Adrenal gland (tissue), 19 donors: ENCODE measurements at places on chromosomes 13 and 19. TPM values are rescaled to one million over a fixed set of nuclear protein-coding genes. Genes with fewer than 3 reads are reported as not detected.

DNA sequence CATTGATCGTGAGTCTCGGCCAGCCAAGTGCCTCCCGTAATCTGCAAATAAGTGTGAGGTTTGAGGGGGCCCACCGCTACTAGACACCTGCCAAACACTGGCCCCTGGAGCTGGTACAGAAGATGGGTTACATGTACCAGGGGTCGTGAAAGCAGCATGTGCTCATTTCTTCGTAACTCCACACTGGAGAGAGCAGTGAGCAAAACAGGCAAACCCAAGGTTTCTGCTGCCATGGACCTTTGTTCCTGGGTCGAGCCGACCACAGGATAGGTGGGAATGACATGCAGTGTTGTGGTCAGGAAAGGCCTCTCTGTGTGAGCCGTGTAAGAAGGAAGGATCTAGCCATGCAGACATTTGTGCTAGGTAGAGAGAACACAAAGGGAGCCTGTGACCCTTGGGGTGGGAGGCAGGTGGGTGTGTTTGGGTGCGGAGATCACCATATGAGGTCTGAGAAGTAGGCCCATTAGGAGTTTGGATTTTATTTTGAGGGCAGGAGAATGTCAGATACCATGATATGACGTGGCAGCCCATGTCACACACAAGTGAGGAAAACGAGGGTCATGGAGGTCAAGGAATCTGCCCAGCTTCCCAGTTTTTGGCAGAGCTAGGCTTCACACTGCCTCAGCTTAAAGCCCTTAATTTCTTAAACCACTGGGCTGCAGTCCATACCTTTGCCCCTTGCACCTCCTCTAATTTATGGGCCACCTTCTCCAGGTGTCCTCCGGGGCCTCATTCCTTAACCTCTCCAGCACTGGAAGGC, 919 bp downstream of the GTF3A start:
- DNase-seq: no peak

DNA sequence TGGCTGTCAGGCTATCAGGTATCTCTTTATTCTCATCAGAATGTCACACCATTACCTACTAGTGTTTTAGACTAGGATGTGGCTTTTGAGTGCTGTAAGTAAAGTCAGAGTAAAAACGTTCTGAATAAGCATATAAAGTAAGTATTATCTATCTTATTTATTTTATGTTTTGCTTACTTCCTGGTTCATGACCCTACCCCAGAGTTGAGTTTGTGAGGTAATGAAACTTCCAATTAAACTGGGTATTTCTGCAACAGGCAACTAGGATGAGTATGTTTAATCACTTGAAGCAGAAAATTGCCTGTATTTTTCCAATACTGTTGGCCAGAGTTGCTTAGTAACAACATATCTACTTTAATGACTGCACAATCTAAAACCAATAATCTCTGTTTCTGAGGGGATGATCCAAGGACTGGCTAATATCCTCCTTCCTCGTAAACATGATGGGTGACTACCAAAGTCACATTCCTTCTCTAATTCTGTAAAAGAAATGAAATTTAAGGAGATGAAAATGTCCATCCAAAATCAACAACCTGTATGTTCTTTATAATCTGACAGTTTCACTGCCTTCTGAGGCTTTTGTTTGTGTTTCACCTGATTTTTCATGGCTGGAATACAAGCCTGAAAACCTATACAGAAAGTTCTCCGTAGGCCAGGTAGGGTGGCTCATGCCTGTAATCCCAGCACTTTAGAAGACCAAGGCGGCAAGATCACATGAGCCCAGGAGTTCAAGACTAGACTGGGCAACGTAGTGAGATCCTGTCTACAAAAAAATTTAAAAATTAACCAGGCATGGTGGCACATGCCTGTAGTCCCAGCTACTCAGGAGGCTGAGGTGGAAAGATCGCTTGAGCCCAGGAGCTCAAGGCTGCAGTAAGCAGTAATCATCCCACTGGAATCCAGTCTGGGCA, 83.1 kb downstream of the ABCC4 start:
- DNase-seq: no peak

- DNase-seq: peak; percentile 90
Observed at GRCh38 chr19:17488593-17489391, 18.5 kb downstream of the SLC27A1 start.

RPS5 gene
- 1,020 TPM for total RNA-seq

- no peak for DNase-seq
Observed at GRCh38 chr13:44796597-44797490, 192.4 kb downstream of the NUFIP1 start.

DNA sequence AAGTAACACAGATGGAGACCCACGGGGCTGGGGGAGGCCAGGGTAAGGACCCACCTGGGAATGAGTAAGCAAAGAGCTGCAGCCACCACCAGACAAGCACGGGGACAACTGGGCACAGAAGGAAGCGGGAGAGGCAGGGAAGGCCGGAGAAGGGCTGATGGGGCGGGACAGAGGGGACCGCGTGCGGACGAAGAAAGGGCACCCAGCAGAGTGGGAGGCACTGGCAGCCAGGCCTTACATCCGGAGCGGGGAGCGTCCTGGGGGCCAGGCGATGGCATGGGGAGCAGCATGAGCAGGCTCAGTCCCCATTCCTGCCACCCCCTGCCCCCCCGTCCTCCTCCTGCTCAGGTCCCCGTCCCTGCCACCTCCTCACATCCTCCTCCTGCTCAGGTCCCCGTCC, 3.0 kb downstream of the PROZ start:
- no peak for DNase-seq

GPR183 gene
- 7.2 TPM for total RNA-seq

GRCh38 chr13:36673838-36674326, at the start of gene SERTM1:
Gene SERTM1, plus strand, starts transcription at chr13:36674020. Its CDS starts 21,059 bp downstream, at chr13:36695079.
- no peak for DNase-seq

FGF22 gene
- total RNA-seq: 0.28 TPM

ZNF43 gene
- total RNA-seq: 18.3 TPM

DNA sequence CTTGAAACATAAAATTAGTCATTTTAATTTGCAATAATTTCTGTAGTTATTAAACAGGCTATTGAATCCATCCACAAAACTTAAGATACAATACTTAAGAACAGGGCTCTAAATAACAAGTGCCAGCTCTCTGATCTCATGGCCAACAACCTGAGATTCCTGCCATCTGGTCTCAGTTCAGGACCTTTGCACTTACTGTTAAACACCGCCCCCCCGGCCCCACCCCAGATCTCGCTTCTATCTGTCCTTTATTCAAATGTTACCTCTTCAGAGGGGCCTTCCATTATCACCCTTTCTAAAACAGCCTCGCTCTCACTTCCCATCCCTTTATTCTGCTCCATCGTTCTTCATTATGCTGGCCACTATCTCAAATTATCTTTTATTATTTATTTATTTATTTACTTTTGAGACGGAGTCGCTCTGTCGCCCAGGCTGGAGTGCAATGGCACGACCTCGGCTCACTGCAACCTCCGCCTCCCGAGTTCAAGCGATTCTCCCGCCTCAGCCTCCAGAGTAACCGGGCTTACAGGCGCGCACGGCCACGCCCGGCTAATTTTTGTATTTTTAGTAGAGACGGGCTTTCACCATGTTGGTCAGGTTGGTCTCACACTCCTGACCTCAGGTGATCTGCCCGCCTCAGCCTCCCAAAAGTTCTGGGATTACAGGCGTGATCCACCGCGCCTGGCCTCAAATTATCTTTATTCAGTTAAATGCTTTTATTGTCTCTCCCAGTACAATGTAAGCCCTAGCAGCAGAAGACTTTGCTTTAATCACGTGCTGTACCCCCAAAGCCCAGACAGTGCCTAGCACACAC, 838 bp upstream of the SNRNP70 start:
- DNase-seq: no peak

DNA sequence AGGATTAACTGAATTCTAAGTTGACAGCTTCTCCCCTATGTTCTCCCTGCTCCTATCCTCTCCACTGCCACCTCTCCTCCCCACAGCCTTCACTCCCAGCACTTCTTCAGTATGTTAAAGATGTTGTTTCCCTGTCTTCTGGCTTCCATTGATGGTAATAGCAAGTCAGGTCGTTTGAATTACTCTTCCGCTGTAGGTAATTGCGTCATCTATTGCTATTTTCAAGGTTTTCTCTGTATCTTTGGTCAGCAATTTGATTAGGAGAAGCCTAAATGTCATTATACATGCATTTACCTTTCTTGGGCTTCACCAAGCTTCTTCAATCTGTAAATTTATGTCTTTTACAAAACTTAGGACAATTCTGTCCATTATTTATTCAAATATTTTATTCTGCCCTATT, 377.3 kb upstream of the KLF12 start:
- no peak for DNase-seq

- no peak for DNase-seq
Observed at GRCh38 chr19:19021115-19021514, 12.2 kb downstream of the SUGP2 start.

- peak; percentile 38 for DNase-seq
Observed at GRCh38 chr13:74767050-74767449, 632.8 kb upstream of the KLF12 start.

DNA sequence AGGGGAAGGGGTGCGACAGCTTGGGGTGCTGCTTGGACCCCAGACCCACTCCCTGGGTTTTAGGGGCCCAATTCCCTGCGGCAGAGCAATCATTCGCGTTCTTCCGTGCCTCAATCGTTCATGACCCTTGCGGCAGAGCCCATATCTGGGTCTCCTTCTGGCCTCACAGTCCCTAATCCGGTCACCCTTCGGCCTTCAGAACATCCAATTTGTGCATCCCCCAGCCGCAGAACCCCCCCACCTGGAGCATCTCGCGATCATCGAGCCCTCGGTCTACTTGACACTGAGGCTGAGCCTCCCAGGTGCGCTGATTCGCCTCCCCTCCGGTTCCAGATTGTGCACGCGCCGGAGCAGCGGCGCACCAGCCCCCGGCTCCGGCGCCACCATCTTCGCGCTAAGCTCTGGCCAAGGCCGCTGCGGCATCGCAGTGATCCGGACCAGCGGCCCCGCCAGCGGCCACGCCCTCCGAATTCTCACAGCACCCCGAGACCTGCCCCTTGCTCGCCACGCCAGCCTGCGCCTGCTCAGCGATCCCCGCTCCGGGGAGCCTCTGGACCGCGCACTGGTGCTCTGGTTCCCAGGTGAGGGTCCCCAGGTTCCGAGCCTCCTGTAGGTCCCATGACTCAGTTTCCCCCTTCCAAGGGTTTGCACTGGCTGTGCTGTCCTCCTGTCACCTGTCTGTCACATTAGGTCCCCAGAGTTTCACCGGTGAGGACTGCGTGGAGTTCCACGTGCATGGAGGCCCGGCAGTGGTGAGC, 501 bp downstream of the GTPBP3 start:
- DNase-seq: peak; percentile 46

SYNGR4 gene
- total RNA-seq: not detected

DNA sequence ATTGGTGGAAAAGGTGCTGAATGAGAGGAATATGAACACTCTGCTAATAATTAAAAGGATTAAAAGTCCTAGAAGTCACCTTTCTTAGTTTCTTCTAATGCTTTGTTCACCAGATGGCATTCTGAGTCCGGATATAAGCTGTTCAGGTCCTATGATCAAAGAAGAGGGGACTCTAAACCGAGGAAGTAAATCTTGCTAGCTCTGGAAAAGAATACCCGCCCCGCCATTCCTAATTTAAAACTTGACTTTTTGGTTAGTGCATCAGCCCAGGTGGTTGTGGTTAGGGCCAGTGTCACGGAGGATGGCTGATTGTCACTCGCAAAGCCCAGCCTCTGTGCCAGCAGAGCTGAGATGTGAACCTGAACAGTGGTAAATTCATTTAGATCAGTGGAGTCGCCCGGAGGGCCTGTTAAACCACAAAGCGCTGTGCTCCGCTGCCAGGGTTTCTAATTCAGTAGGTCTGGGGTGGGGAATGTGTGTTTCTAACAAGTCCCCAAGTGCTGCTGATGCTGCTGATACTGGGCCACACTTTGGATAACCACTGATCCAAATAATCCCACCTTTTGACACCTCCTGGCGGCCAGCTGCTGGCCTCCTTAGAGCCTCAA, 425.4 kb downstream of the DCT start:
- DNase-seq: no peak

PDE4C gene
- 0.11 TPM for total RNA-seq

MCEMP1 gene
- total RNA-seq: not detected

TJP3 gene
- not detected for total RNA-seq

DNA sequence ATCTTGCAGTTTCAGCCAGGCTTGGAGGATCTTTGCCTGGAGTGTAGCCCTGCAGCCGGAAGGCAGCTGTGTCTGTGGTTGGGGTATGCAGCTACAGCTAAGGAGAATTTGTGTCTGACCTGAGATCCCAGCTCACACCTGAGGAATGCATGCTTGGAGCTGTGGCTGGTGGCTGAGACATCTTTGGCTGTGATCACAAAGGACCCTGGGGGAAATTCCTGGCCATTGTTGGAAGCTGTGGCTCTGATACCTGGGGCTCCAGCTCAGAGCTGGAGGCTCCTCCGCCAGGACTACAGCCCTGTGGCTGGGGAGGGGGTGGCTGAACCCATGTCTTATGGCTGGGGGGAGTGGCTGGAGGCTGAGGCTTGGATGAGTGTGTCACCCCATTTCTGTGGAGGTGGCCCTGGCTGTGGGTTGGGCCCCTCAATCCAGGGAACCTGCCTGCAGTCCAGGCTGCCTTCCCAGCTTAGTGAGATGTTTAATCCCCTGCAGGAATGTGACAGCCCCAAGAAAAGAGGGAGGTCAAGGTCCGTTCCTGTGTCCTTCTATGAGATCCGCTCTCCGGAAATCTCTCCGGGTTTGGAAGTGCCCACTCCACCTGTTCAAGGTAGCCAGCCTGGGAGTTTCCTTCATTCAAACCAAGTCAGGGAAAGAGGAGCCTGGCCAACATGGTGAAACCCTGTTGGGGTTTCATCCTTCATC, 27.6 kb downstream of the ARHGEF18 start:
- no peak for DNase-seq

DNA sequence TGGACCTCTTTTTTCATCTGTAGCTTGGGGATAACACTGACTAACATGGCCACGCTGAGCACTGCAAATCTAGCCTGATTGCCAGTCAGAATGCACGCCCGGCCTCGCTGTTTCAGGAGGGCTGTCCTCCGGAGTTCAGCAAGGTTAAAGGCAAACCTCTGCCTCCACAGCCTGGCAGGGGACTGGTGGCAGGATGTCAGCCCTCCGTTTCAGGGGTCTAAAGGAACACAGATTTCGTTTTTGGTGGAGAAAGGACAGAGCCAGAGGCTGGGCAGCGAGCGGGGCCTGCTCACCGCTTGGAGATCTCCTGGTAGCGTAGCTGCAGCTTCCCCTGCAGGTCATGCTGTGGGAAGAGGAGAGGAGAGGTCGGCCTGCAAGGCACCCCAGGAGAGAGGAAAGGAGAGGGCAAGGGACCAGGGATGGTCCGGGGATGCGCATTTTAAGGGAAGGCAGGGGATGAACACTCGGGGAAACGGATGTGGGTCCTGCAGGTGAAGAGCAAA, 560 bp downstream of the NDUFA7 start:
- DNase-seq: no peak

- no peak for DNase-seq
Observed at GRCh38 chr13:40916207-40916998, 102.7 kb downstream of the ELF1 start.

RDH8 gene
- total RNA-seq: not detected

KLC3 gene
- not detected for total RNA-seq
